ENCODE measurements at places on chromosomes 1 and 21. TPM values are rescaled to one million over a fixed set of nuclear protein-coding genes. Genes with fewer than 3 reads are reported as not detected.

Gene ADAM30
- not detected for total RNA-seq

Gene TADA1
- 5.9 TPM for total RNA-seq

Gene CNKSR1
- 0.75 TPM for total RNA-seq

Gene TCHH
- 0.46 TPM for total RNA-seq

DNA sequence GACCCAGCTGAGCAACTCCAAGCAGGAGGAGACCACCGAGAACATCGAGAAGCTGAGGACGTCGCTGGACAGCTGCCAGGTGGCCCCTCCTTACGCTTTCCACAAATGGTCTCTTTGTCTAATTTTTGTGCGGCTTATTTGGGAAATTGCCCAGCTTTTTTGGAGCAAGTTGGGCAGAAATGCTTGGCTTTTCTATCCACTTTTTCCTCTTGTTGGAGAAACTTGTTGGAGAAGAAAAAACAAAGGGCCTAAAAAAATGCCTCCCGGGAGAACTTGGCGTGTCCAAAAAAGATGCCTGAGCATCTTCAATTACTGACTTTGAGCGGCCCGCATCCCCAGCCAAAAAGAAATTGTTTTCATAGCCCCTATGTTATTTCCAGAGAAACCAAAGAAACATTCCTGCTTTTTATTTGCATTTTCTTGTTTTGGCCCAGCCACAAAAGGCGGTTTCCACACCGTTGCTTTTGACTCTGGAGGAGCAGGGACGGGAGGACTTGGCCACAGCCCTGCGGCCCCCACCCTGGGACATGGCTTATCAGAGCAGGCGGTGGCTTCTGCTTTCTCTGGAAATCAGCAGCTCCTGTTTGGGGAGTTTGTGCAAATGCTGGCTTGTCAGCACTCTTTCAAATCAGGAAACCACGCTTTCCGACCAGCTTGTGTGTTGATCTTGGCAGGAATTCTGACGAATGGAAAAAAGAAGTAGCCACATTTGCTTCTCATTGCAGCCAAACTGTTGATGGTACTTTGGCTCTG, 81.2 kb upstream of the EFHD2 start:
- no peak for DNase-seq

GRCh38 chr1:247411621-247412327, 4.2 kb upstream of the NLRP3 start:
- DNase-seq: no peak

DNA sequence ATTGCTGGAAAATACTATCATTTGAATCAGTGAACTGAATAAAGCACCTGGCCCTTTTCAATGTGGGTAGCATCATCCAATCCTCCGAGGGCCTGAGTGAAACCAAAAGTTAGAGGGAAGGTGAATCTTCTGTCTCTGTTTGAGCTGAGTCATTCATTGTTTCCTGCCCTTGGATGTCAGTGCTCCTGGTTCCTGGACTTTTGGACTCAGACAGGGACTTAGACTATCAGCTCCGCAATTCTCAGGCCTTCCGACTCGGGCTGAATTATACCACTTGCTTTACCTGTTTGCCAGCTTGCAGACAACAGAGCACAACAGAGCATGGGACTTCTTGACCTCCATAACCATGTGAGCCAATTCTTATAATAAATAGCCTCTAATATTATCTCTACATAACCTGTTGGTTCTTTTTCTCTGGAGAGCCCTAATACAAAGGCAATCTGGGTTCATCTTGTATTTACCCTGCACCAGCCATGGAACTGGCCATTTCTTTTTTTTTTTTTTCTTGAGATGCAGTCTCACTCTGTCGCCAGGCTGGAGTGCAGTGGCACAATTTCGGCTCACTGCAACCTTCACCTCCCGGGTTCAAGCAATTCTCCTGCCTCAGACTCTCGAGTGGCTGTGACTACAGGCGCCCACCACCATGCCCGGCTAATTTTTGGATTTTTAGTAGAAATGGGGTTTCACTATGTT, 19.2 kb upstream of the VASH2 start:
- DNase-seq: no peak

DNA sequence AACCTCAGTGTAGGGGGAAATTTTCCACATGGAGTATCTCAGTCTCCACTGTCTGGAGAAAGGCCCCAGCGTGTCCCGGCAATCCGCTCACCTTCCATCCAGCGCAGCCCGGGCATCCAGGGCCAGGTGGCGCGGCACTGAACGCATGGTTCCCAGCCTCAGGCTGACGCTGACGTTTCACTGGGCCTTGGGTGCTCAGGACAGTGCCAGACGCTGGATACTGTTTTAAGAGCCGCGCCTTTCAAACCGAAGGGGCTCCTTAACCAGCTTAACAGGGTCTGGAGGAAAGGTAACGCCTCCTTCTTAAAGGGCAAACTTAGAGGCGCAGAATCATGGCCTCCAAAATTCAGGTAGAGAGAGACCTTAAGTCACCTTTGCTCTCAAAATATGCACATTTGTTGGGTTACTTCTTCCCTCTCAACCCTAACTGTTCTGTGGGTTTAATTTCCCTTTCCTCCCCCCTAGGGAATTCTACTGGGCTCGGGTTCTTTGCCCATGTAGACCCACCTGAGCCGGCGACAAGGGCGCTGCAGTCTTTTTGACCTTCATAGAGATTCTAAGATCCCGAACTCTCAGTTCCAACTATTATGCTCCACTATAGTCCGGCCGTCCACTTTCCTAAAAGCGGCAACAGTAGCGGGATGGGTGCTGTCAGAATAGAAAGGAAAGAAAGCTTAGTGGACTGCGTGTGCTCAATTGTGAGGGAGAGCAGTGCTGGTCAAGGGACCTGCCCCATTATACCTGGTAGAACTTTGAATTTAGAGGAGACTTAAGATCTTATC, 3.5 kb upstream of the LHX9 start:
- no peak for DNase-seq

- DNase-seq: no peak
These were observed 111.3 kb downstream of the PATJ start for GRCh38 chr1:61853583-61853982.

Gene PLXNA2
- total RNA-seq: 67.9 TPM

DNA sequence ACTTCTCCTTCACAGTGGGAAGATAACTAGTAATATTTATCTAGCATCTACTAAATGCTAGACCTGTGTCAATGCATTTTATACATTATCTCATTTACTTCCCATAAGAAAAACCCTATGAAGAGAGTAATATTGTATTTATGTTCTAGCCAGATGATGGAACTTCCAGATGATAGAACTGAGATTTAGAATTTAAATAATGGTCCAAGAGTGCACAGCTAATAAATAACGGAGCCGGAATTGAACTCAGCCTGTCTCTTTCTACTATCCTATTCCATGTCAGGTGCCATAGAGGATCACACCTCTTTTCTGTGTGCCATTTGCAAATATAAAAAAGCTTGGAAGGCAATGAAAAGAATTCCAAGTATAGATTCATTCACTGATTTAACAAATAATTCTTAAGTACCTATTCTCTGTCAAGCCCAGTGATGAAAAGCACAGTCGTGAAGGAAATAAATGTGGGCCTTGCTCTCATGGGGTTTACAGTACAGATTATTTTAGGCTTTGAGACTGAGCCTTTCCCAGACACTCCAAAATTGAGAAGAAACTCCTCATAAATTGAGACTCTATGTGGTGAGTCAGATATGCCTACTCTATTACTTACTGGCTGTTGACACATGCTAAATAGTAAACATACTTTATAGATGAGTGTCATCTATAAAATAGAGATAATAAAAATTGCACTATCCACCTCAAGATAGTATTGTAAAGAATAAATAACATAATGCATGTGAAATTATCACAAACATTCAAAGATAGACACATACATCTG, 378.0 kb upstream of the PRMT6 start:
- no peak for DNase-seq

GRCh38 chr1:244196571-244197285, 145.6 kb downstream of the ZBTB18 start:
- DNase-seq: no peak

Gene SLAMF9
- total RNA-seq: 0.56 TPM

Gene TTLL10
- total RNA-seq: 0.48 TPM

- DNase-seq: no peak
These were observed 28.8 kb downstream of the GORAB start for GRCh38 chr1:170560681-170561285.

DNA sequence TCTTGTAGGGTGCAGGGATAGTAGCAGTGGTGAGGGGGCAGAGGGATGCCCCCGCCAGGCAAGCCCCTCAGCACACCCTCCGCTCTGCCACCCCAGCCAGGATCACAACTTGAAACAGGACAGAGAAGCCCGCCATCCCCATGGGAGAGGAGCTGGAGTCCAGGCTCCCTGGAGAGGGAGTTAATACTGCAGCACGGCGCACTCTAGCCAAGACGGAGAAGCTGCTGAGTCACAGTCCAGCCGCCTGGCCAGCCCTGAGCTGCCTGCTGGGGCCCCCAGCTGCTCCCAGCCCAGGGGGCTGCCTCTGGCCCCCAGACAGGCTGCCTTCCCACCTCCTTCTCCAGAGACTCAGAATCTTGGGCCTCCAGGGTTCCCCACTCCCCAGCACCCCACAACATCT, 87.2 kb downstream of the SYT2 start:
- no peak for DNase-seq

DNA sequence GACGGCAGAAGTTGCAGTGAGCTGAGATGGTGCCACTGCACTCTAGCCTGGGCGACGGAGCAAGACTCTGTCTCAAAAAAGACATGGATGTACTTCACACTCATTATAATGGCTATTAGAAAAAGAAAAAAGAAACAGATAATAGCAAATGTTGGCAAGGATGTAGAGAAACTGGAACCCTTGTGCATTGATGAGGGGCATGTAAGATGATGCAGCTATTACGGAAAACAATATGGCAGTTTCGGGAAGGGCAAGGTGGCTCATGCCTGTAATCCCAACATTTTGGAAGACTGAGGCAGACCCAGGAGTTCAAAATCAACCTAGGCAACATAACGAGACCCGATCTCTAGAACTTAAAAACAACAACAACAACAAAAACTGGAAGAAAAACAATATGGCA, 22.3 kb downstream of the TRIT1 start:
- no peak for DNase-seq

Gene GRHL3
- total RNA-seq: 0.47 TPM

Gene S100A1
- 21.7 TPM for total RNA-seq

DNA sequence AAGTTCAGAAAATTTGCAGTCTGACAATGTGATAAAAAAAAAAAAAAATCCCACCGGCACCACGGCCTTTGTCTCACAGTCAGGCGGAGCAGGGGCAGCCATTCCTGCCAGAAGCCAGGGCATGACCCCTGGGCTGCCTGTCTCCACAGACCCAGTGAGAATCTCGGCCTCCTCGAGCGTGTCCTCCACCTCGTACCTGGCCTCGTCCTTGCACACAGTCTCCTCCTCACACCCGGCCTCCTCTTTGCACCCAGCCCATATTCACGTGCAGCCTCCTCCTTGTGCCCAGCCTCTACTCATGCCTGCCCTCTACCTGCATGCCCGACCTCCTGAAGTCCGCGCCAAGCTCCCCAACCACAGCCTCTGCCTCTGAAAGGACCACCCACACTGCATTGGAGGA, 182.0 kb downstream of the AGBL4 start:
- no peak for DNase-seq

Gene RPE65
- not detected for total RNA-seq

GRCh38 chr1:210822932-210823331, 311.0 kb downstream of the KCNH1 start:
- no peak for DNase-seq

- no peak for DNase-seq
These were observed 5.8 kb downstream of the HAO2 start for GRCh38 chr1:119374208-119374874.

DNA sequence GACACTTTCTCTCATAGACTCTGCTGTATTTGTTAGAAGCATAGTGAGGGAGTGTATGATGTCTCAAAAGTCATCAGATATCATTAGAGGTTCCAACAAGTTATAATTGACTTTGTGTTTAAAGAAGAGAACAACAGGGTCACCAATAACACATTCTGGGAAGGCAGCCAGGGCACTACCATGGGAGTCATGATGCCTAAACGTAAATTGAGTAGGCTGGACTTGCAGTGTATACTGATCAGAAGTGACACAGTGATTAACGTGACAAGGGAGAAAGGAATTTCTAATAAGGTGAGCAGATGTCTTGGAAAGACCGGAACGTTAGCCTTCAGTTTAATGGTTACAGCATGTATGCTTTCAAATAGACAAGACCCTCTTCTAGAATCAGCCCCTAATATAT, 973.2 kb downstream of the NCAM2 start:
- DNase-seq: no peak

DNA sequence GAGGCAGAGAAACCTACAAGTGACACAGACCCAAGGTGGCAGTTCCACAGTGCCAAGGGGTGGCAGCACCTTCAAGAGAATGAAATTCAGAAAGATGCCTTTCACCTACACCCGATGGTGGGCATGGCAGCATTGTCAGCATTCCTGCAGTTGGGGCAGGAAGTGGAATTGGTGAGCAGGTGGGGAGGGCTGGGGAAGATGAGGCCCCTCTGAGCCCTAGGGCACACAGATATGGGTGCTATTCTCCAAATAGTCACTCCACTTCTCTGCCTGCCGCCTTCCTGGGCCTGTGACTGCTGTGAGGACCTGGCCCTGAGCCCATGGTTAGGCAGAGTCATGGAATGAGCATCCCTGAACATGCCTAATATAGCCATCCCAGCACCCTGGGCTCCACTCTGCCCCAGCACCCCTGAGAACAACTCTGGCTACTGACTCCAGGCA, 8.3 kb downstream of the SHISA4 start:
- DNase-seq: no peak

- DNase-seq: no peak
These were observed 128.4 kb downstream of the S1PR1 start for GRCh38 chr1:101365186-101365585.

Gene ADGRL4
- total RNA-seq: 96.3 TPM
